Type B pancreatic cell (in vitro differentiated cells): ENCODE measurements at places on chromosomes 5 and 9. TPM values are rescaled to one million over a fixed set of nuclear protein-coding genes. Genes with fewer than 3 reads are reported as not detected.

- no peak for DNase-seq
These were observed 41.0 kb downstream of the CLINT1 start for GRCh38 chr5:157817928-157818327.

DNA sequence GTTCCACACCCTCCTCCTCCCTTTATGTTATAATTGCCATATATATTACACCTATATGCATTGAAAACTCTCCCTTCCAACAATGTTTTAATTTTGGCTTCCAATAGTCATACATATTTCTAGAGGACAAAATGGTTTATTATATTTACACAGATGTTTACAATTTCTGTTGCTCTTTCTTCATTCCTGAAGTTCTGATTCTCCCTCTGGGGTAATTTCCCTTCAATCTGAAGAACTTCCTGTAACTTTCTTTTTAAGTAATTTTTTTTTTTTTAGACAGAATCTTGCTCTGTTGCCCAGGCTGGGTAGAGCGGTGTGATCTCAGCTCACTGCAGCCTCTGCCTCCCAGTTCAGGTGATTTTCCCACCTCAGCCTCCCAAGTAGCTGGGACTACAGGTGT lies 173.0 kb upstream of the MAP1B start:
- DNase-seq = no peak

- no peak for DNase-seq
These were observed 2.2 kb downstream of the SPIN1 start for GRCh38 chr9:88390371-88390990.

DNA sequence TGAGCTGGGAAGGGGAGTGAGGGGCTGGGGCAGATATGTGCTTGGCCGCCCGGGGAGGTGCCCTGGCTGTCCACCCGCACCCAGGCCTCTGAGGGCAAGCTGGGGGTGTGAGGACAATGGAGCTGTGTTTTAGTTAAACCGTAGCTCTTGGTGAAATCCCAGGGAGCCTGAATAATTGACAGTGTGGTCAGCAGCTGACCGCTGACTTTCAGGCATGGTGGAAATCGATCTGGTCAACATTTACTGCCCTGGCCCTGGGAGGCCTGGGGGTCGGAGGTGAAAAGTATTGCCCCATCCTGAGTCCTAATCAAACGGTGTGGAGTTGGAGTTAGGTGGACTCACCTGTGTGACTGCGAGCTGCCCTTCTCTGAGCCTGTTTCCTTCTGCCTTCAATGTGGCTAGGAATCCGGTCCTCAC lies 31.2 kb upstream of the CRB2 start:
- no peak for DNase-seq

GRCh38 chr5:139374909-139375308 lies 8.2 kb downstream of the SLC23A1 start:
- peak; percentile 32 for DNase-seq

DNA sequence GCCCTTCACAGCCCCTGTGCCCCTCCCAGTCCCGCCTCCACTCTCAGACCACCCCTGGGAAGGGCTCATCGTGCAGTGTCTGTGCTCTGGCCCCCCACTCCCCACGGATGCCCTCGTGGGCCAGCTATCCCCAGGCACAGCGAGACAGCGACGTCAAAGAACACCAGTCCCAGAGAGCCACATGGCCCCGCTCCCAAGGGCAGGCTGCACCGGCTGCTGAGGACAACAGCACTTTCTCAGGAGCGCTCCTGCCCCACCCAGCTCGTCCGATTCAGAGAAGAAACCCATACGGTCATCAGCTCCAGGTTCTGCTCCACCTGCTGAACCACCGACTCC lies 4.8 kb upstream of the SNAPC4 start:
- DNase-seq = no peak

GRCh38 chr5:126812199-126812570 lies 35.2 kb downstream of the LMNB1 start:
- no peak for DNase-seq

DNA sequence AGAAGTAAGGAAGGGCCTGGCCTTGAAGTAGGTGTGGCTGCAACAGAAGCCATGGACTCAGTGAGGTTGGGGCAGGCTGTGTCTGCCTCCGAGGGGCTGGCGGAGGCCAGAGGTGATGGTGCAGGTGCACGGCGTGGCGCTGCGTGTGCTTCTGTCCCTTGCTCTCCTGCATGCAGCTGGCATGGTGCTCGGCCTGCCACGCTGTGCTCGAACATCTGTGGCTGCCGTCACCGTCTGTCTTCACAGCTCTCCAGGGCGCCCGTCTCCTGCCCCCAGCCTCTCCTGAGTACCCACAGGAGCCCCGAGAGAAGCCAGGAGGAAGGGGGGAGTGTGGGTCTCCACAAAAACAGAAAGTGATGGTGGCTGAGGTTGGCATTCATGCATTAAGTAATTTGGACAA lies 193.7 kb downstream of the CACNA1B start:
- peak; percentile 51 for DNase-seq

GRCh38 chr5:66828548-66829357 lies 232.6 kb downstream of the MAST4 start:
- no peak for DNase-seq

- DNase-seq = no peak
These were observed 340.3 kb upstream of the CDH6 start for GRCh38 chr5:30853158-30853557.

GRCh38 chr5:171676286-171676944 lies 109.2 kb upstream of the SMIM23 start:
- no peak for DNase-seq

DNA sequence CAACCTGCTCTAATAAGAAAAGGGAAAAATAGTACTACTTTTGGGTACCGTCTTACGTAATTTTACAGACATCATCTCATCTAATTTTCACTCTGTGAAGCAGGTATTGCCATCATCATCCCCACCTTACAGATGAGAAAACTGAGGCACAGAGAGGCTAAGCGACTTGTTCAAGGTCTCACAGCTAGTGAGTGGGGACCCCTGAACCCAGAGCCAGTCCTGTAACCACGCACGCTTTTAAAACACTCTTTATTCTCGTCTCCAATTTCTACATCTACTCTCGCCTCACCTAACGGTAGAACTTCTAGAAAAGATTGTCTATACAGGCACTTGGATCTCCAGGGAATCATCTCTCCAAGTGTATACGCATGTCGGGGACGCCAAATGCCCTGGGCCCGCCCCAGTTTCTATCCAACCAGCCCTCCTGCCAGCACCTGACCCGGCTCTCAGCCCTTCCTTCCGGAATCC lies 1.5 kb upstream of the TRAF1 start:
- no peak for DNase-seq

DNA sequence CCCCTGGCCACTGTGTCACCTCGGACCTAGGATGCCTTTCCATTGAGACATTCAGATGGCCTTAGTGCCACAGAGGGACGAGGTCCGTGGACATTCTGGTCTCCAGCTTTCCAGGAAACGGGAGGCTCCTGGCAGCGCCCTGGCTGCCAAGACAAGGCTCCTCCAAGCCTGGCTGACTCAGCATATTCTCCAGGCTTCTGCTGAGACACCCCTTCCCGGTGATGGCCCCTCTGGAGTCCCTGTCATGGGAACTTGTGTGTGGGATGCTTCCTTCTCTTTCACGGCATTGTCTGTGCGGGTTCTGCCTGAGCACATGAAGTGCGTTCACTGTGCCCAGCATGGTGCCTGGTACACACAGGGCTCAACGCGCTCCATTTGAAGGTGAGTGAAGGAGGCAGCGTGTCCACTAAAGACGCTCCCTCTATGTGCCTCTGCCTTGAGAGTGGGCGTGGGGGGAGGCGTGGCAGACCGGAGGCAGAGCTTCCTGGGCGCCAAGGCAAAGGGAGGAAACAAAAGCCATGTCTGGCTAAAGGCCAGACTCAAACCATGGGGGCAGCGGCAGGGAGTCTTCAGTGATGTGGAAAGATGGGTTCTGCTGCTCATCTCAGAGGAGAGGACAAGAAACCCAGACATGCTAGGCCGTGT lies 46.4 kb upstream of the PRRC2B start:
- no peak for DNase-seq

STARD4 gene
- 39.1 and 56.6 TPM in 2 replicates for total RNA-seq

NUP214 gene
- 51.0 and 67.1 TPM in 2 replicates for total RNA-seq

CHMP5 gene
- 51.4 and 53.7 TPM in 2 replicates for total RNA-seq

PCDHGA7 gene
- total RNA-seq = 0.31 and 0.40 TPM in 2 replicates
